ENCODE measurements at places on chromosomes 3 and 15.

GRCh38 chr15:46502667-46503066 lies 867.8 kb downstream of the SQOR start:
- no peak for DNase-seq

GRCh38 chr3:184227481-184227935 lies 1.9 kb upstream of the VWA5B2 start:
- peak; percentile 40 for DNase-seq

DNA sequence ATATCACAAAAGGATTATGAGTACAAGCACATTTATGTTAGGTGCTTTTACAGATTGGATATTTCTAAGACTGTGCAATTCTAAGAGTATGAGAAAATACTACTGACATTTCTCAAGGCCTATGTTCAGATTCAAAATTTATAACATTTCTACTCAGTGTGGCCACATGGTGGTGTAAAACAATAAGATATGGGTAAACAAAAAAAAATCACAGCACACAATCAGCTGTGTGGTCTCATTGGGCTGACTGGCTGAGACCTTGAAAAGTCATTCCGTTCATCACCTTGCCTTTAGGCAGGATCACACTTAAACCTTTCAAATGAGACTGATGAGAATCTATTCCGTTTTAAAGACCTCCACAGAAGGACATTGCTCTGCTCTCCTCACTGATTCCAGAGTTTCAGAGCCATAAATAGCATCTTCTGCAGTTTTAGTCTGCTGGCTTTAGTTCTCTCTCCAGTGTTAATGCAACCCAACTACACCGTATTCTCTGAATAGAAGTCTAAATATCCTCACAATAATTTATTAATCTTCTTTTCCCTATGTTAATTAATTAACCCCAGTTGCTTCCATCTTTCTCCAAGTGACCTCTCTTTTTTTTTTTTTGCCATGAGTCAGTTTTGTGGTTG lies 158.2 kb downstream of the SPATA16 start:
- no peak for DNase-seq

GRCh38 chr15:100158356-100158755 lies 183.4 kb downstream of the ADAMTS17 start:
- no peak for DNase-seq

GRCh38 chr3:52167240-52167639 lies 13.0 kb upstream of the POC1A start:
- no peak for DNase-seq

DNA sequence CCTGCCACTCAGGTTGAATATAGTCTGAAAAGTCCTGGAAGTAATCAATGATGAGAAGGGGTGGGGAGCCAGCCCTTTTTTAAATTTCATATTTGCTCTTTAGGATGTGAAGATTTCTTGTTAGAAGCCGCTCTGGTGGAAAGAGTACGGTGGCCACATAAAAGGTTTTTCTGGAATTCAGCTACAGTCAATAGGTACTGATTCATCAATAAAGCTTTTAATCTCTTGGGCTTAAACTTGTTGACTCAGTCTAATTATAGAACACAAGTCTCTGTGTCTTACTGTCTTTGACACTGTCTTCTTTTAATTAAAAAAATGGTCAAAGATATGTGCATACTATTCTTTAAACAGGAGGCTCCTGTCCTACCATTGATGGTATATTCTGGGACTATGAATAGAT lies 99.9 kb upstream of the TP63 start:
- DNase-seq: no peak

- DNase-seq: no peak
These were observed 497.9 kb upstream of the SGO1 start for GRCh38 chr3:20683910-20684309.

DNA sequence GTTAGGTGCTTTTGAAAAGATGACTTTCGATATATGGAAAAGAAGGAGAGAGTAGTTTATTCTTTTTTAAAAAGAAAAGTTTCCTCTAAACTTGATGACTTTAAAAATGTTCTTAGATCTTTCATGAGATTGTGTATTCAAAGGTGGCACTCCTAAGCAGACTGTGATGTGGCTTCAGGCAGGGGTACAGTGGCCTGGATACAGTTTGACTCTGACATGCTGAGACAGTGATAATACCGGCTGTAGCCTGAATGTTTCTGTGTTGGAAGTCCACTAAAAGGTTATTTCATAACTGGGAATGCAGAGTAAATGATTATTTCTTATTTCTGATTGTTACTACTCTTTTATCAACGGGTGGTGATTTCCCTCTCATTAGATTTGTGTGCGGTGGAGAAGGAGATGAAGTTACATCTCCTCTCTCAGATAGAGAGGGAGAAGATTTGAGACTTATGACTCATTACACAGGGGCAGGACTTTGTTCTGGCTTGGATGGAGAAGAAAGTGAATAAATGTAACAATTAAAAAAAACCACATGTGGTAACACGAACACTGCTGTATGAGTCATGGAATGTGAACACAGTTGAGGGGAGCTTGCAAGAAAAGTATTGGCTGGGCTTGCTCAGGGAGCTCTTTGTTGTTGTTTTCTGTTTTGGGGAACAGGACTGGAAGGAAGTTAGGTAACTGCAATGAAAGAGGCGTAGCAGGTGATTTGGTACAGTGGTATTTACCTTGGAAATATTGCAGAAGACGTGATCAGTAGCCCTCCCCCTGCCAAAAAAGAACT lies 21.6 kb downstream of the SPTSSB start:
- peak; percentile 9 for DNase-seq
